ENCODE measurements at places on chromosomes 16 and 17.

- no peak for DNase-seq
These were observed 63.9 kb upstream of the MAF start for GRCh38 chr16:79664407-79664806.

DNA sequence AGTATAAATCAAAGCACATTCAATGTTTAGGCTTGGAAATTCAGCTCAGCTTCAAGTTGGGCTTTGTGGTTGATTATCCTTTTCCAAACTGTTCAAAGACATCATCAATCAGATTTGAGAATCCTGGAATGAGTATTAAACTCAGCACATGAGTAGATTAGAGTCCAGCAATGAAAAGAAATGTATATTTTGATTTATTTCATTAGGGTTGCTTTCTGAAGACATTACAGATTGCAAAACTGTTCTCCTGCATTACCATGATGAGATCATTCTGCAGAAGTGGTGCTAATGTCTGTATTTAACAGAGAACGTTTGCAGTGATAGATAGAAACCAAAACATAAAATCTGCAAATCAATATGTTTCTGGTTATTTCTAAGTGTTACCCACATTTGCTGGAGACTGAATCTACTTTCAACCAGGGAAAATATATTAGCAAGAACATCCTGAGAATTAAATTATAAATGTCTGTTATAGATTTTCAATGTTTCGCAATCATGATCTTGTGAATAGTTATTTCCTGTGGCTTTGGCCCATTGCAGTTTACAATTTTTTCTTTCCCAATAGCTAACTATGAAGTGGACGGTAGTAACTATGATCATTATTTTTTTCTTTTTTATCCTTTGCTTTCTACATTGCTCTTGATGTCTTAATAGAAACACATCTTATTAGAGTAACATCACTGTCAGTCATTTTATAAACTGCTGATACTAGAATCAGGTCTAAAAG is 1125.7 kb upstream of the GOT2 start:
- no peak for DNase-seq

GRCh38 chr17:76560036-76560876 is 20.4 kb downstream of the PRCD start:
- no peak for DNase-seq

DNA sequence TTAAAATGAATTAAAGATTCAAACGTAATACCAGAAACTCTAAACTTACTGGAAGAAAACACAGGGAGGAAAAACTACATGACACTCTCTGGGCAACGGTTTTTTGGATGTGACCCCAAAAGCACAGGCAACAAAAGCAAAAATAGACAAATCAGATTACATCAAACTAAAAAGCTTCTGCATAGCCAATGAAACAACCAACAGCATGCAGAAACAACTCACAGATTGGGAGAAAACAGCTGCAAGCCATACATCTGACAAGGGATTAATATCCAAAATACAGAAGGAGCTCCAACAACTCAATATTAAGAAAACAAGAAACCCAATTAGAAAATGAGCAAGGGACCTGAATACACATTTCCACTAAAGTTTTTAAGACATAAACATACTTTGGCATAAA is 69.2 kb upstream of the ALOX12 start:
- no peak for DNase-seq

DNA sequence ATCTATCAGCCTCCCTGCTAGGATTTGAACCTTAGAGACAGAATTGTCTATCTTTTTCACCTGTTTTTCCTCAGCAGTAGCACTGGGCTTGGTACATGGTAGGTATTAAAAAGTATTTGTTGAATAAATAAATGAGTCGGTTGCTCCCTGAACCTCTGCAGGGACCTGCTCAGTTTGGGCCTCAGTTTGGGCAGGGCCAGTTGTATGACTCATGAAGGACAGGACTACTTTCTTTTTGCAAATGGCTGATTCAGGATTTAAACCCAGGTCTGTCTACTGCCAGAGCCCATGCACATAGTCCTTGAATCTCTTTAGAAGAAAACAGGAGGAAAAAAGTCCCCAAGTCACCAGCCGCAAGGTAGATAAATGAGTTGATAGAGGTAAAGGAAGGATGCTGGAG is 3.1 kb downstream of the MMP2 start:
- DNase-seq = no peak

GRCh38 chr17:46106966-46107644 is 86.1 kb downstream of the KANSL1 start:
- no peak for DNase-seq

DNA sequence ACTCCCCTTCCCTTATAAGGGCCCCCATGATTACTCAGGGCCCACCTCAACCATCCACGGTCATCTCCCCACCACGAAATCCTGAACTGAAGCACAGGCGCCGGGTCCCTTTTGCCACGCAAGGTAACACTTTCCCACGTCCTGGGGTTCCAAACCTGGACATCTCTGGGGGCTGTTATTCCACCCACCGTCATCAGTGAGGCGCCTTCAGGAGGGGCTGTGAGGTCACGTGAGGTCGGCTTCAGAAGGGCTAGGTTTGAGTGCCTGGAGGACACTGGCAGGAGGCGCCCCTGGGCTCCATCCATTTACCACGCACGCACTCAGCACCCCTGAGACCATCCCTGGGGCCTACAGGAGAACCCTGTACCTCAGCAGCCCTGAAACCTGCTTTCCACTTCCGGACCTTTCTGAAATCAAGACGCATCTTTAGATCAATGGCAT is 4.1 kb downstream of the CD2BP2 start:
- DNase-seq = no peak

DNA sequence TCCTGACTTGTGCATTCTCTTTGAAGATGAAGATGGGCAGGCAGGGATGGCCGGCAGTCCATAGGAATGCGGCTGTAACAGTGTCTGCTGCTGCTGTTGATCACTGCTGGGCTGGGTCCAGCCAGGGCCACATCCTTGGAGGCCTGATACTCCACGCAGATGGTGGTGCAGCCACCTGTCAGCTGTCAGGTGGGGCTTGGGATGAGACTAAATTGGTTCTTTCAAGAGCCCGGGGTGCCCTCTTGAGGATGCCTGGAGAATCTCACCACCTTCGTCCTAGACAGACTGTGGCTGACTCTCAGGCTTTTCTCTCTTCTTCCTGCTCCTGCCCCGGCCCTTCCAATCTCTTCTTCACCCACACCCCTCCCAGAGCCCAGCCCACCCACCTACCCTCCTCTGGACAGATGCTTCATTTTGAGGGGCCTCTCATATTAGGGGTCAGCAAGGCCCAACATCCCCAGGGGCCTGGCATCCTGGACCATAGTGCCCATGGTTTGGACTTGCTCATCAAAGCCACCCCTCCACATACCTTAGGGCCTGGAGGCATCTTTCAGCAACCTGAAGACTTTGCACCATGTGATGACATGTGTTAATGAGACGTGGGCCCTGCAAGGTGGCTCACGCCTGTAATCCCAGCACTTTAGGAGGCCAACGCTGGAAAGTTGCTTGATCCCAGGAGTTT is 19.1 kb downstream of the OSBPL7 start:
- peak; percentile 58 for DNase-seq

DNA sequence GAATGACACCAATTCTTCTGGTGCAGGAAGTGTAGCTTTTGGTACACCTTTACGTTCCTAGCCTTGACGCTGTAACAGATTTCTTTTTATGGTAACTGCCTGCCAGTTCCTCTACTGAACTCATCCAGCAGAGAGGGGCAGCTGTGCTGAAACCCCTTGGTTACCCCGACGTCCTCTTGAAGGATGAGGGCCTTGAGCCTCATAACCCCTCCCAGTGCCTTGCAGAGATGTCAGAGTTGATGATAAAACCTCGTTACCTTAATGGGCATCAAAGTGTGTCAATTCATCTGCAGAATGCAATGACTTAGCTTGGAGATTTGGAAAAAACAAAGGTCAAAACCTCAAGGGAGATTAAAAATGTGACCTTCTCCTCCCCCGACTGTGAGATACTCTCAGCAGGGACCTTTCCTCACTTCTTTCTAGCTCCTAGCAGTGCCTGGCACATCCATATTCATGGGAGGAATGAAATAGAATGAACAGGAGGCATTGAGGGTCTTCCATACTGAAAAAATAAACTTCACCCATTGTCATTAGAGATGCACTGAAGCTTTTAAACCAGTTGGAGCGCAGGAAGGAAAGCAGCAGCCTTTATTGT is 69.2 kb downstream of the SDR42E1 start:
- DNase-seq = no peak

GRCh38 chr17:21172846-21173245 is 41.1 kb downstream of the TMEM11 start:
- DNase-seq = no peak

DNA sequence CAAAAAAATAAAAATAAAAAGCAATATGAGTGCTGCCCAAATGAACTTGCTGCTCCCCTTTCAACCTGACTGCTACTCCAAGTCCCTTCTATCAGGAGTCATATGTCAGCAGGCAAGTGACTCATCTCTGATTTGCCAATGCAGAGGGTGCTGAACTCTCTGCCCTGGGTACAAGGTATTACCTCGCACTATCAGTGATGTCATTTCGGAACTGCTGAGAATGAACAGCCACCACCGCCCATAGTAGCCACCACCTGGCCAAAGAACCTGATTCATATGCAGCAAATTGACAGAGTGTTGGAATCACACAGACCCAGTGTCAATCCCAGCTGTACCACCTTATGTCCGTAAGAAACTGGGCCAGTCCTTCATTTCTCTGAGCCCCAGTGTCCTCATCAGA is 31.2 kb downstream of the LYRM9 start:
- DNase-seq = no peak
